ENCODE measurements at places on chromosomes 4 and X. TPM values are rescaled to one million over a fixed set of nuclear protein-coding genes. Genes with fewer than 3 reads are reported as not detected.

DNA sequence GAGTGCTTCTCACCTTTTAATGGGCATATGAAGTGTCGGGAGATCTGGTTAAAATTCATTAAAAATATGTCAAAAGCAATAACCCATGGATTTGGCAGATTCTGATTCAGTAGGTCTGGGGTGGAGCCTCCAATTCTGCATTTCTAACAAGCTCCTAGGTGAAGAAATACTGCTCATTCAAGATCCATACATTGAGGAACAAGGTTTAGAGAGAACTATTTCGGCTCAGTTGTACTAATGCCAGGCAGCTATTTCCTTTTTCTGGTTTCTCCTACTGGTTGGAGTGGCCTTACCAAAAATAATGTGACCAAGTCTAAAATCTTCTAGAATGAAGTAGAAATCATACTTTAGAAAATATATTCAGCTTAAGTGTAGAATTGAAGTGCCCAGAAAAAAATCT, 117.5 kb downstream of the TSPAN7 start:
- DNase-seq: no peak

GRCh38 chrX:33204889-33205288, 6.5 kb downstream of the DMD start:
- DNase-seq: no peak

DNA sequence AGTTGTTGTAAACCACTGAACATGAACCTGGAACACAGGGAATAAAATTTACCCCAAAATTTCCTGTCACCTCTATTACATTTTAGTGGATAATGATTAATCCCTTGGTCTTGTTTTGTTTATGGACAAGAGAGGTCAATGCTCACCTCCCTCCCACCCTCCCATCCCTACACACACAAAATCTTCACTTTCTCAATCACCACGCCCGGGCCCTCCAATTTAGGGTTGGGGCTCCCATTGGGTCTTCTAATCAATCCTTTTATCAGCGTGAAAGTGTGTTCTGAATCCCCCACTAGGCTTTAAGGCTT, 23.1 kb downstream of the ABCG2 start:
- DNase-seq: no peak

- DNase-seq: no peak
Measured at GRCh38 chr4:69095301-69095731, 958 bp upstream of the UGT2B7 start.

DNA sequence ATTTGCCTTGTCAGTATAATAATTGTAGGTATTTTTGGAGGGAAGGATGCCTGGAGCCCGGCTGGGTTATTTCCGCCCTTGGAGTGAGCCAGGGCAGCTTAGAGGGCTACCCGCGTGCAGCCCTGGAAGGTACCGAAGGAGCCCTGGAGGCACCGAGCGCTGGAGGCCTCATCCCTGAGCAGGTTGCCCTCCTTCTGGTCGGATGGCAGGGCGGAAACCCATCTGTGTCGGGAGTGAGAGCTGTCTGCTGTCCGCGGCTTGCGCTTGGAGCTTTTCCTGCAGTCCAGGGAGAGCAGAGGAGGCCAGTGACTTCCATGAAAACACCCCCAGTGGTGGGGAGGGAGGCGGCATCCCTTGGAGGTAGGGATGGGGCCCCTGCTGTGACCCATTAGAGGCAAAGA, 122.1 kb downstream of the TBL1X start:
- DNase-seq: no peak

GRCh38 chr4:144716778-144717177, 70.8 kb downstream of the HHIP start:
- no peak for DNase-seq

- DNase-seq: no peak
Measured at GRCh38 chr4:93529692-93530372, 298.7 kb upstream of the ATOH1 start.

- DNase-seq: peak; percentile 6
Measured at GRCh38 chrX:14529290-14529989, at the start of gene GLRA2. Gene GLRA2 (plus strand): TSS chrX:14529536. CDS start chrX:14530058, 522 bp downstream.

DNA sequence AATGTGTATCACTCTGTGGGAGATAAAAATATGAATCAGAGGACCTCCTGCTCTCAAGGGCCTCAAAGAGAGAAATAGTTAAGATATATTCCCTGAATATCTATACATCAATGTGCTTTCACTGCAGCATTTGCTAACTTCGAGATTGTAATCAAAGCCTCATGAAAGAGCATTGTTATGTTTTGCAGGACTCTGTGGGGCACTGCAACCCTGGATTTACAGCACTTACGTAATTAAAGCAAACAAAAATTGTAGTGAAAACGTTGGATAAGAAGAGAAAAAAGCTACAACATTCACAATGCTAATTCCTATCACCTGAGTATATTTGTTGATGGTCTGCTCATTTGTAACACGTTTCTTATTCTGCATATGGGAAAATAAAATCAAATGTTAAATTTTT, 48.0 kb downstream of the ETNPPL start:
- no peak for DNase-seq

GRCh38 chr4:94897023-94897422, 139.3 kb downstream of the BMPR1B start:
- no peak for DNase-seq

DNA sequence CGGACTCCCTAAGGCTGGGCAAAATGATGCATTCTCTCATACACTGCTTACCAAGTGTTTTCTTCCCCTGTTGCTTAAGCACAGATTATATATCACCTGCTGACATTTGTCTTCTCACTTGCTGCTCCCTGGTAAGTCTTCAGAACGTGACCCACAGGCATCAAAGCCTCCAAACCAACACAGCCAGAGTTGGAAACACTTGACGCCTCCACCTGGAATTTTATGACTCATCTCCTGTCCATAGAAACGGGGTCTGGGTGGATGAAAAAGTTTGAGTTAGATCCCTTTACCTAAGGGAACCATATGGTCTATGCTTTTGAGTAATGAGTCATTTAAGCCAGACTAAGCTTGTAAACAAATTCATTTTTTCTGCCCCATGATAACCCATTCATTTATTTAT, 251.6 kb downstream of the USP46 start:
- no peak for DNase-seq

DNA sequence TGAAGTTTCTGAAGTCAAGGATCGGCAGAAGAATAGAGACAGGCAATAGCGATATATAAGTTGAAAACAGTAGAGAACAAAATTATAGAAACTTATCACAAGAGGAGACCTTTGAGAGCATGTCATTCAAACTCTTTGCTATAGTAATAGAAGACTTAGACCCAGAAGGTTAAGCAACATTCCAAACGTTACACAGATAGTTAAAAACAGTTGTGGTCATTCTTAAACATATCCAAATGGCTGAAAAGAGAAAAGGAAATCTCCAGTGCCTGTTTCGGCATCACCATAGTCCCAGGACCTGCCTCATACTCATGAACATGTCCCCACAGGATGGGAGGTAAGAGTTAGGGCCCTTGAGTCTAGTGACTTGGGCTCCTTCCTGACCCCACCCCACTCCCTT, 258.1 kb upstream of the NOCT start:
- DNase-seq: no peak

DNA sequence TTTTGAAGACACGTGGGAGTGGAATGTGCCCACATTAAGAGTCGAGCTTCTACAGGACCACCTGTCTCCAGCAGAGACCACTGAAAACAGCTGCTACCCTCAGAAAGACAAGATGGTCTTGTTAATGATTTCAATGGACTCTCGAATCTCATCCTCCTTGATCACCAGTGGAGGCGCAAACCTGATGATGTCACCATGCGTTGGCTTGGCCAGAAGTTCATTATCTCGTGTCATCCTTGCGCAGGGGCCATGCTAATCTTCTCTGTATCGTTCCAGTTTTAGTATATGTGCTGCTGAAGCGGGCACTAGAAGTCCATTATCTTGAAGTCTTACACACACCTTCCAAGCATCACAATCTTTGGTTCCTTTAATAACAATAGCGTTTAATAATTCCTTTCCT, 23.3 kb downstream of the SPACA5B start:
- DNase-seq: no peak

DNA sequence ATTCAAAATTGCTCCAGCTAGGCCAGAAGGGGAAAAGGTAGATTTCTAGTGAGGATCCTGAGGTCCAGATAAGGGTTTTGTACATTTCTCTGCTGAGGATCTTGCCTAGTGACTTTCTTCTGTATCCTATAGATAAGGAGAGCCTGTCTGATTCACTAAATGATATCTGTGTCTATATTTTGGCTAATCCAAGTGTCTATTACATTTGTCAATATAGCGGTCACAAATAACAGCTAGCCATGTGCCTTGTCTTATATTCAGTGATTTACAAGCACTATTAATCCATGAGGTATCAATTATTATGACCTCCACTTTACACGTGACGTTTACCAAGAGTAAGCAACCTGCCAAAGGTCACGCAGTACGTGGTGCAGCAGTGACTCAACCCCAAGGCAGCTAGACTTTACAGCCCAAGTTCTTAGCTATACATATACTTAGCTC, 41.6 kb downstream of the TMEM165 start:
- DNase-seq: no peak

GRCh38 chr4:123409334-123409733, 12.7 kb downstream of the SPRY1 start:
- no peak for DNase-seq

The MGARP gene
- 0.71 TPM for total RNA-seq

The PARM1 gene
- 575 TPM for total RNA-seq

The MORC4 gene
- 18.3 TPM for total RNA-seq

Data from thyroid gland (tissue), 4 donors.